NCI-H1092 treated with DMSO at 0.1 percent for 48 hours (cell line): ENCODE measurements at places on chromosomes 7 and 10.

- DNase-seq, result no peak
Measured at GRCh38 chr10:43998021-43998809, 349.5 kb upstream of the ZNF32 start.

- no peak for DNase-seq
Measured at GRCh38 chr7:35695473-35695850, 527 bp upstream of the HERPUD2 start.

DNA sequence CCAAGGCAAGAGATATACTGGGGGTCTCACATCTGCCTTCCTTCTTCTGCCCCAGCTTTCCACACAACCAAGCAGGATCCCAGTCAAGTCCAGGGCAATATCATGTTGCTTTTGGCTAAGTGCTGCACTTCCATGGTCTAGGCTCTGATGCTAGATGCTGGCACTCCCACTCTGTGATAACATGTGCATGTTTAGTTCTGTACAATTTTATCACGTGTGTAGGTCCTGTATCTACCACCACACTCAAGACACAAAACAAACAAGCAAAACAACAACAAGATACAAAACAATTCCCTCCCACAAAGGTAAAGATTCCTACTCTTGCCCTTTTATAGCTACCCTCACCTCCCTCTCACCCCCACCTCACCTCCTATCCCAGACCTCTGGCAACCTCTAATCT, 105.6 kb upstream of the HABP2 start:
- no peak for DNase-seq

DNA sequence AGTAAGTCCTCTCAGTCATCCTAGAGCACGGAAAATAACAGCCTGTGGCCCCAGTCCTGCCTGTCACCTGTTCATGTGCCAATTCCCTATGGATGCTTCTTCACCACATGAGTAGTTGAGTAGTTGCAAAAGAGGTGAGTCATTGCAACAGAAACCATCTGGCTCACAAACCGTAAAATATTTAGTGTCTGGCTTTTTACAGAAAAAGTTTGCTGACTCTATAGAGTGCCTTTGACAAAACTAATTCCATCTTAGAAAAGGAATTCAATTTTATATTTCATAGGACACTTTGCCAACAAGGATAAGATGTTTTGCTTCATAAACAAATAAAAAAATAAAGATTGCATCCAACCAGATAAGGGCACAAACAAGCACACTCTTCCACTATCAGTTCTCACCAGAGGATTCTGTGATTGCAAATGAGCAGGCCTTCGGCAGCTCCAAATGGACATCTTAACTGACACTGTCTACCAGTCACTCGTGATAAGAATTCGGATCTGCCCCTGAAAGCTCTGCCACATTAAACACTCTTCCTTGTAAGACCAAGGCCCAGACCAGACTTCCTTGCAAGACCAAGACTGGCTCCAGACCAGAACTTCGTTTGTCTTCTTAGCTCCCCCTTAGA, 242.7 kb upstream of the SEMA3C start:
- no peak for DNase-seq

- DNase-seq, result no peak
Measured at GRCh38 chr7:132189881-132190280, 386.4 kb downstream of the PLXNA4 start.

DNA sequence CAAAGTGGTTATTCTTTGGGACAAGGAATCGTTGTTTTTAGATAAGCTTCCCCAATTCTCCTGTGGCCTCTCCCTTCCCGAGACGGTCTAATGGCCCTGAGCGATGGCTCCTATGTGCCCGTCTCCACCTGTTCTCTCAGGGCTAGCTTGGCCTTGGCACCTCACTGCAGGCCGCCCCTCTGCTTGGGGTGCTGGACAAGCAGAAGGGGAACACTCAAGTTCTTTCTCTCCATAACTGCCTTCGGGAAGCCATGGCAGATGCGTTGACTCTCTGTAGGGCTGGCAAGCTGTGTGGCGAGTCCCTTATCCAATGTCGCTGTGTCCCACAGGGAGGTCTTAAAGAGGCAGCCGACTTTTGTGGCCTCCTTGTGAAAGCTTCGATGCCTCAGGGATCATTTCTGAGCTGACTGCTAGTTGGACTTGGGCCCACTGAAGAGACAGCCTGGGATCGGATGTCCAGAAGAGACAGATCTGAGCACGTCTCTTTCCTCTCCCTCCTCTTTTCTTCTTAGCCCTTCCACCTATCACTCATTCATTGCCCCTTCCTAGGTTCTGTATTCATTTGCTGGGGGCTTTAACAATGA, 70.8 kb downstream of the GRK5 start:
- no peak for DNase-seq

DNA sequence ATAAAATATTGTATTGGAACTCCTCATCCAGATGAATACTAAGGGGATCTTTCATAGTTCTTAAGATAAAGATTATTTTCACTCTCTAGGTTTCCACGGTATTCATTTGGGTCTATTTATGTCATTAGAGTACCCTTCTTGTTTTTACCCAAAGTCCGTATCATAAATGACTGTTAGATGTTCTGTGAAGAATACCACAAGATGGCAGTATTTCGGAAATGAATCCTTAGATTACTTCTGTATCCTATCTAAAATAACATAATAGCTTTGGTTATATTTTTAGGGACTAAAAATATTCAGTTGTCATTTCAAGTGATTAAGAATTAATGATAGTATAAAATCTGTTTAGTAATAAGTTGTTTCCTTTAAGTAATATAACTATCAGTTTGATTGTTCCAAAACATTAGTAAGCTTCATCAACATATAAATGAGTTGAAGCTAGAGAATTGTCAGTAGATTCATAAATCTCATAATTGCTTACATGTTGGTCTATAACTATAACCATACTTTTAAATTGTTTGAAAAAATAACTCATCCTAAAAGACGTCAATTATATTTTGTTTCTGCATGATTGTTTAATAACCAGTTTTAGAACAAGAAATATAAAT, 337.5 kb upstream of the KCND2 start:
- DNase-seq, result peak; percentile 66

- no peak for DNase-seq
Measured at GRCh38 chr10:98632456-98633150, 185.9 kb upstream of the HPS1 start.

DNA sequence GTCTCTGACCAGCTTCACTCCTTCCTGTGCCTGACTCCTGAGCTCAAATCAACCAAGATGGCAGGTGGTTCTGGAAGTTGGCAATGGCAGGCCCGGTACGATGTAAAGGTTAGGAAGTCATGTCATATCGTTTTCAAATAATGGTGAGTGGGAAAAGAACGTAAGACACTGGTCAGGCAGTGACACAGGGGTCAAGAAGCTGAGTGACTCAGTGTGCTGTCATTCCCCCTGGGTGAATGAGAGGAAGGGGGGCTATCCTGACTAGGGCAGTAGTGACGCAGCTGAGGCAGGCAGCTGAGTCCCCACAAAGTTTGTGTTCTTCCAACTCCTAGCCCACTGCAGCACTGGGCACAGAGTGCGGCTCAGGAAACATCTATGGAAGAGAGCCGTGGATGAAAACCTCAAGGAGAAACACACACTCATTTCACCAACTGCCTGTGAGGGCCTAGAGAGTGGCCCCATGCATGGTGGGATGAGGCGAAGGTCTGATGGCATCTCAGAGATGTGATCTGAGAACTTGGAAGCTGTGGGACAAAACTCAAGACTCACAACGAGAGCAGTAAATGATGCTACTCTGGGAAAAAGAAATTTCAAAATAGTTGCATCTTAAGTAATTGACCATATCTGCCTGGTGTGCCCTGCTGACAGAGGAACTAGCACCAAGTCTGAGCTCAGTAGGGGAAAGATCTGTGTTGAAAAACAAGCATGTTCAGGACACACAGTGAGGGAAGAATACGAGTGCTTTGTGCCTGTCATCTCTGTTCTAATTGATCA, 23.2 kb downstream of the CREB3L2 start:
- DNase-seq, result no peak

DNA sequence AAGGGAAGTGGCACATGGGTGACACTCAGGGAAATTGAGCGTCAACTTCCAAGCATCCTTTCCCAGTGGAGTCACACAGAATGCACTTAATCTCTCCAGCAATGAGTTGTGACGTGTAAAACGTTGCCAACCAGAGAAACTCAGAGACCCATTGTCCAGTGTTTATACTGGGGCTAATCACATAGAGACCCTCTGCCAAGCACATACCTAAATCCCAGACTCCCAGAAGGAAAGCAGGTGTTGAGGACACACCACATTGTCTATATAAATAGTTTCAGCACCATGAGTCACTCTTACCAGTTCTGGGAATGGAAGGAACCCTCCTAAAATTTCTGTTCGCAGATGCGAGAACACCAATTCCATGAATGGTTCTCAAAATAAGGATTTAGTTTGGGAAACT, 76.4 kb upstream of the BET1 start:
- DNase-seq, result no peak

DNA sequence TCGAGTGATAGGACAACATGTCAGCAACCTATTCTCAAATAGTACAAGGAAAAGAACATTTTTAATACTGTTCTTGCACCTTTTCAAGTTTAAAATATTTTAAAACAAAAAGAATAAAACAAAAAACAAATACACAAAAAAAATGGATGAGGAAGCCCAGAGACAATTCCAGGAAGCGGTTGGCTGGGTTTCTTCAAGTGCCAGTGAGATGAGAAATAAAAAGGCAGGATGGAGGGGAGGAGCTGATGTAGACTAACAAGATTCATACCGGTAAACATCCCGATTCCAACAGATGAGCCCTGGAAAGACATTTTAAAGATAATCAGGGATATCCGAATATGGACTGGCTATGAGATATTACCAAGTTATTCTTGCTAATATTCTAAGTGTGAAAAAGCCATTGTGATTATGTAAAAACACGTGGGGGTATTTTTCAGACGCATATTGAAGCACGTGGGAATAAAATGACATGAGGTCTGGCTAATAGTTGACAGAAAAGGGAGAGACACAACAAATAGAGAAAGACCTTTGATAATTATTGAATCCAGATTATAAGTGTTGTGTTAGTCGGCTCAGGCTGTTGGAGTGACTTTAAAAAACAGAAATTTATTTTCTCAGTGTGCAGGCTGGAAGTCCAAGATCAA, 101.3 kb upstream of the LRRC4 start:
- no peak for DNase-seq

DNA sequence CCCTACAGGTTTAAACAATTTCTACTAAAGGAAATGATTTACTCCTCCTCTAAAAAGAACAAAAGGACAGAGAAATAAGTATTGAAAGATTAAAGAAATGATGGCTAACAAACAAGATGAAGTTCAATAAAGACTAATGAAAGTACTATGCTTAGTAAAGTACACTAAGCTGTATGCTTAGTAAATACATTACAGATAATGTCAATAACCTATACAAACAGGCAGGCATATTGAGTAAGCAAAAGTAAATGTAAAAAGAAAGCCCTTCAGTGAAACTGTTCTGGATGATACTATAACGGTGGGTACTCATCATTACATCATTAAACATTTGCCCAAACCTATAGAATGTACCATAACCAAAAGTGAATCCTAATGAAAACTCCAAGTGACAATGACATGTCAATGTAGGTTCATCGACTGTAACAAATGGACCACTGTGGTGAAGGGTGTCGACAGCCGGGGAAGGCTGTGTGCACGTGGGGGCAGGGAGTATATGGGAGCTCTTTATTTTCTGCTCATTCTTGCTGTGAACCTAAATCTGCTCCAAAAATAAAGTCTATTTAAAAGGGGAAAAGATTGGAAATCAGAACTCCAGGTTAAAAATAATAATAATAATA, 34.0 kb downstream of the CYTH3 start:
- DNase-seq, result no peak

- no peak for DNase-seq
Measured at GRCh38 chr7:156383526-156383925, 257.0 kb upstream of the RNF32 start.

DNA sequence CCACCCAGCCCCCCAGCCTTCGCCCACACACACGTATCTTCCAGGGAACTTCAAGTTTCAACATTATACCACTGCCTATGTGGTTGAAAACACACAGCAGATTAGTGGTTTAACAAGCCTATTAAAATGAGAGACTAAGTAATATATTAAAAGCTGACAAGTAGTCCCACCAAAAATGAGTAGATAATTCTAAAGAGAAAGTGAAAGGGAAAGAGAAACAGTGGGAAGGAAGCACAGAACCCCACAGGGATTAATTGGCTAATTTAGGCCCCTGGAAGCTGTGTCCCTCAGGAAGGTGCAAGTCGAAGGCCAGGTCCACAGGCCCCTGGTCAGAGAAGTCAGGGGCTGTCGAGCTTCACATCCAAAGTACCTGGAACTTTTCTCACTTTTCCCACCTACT, 210.5 kb upstream of the YAE1 start:
- DNase-seq, result no peak

- DNase-seq, result no peak
Measured at GRCh38 chr7:128378637-128379036, 17.1 kb upstream of the PRRT4 start.

DNA sequence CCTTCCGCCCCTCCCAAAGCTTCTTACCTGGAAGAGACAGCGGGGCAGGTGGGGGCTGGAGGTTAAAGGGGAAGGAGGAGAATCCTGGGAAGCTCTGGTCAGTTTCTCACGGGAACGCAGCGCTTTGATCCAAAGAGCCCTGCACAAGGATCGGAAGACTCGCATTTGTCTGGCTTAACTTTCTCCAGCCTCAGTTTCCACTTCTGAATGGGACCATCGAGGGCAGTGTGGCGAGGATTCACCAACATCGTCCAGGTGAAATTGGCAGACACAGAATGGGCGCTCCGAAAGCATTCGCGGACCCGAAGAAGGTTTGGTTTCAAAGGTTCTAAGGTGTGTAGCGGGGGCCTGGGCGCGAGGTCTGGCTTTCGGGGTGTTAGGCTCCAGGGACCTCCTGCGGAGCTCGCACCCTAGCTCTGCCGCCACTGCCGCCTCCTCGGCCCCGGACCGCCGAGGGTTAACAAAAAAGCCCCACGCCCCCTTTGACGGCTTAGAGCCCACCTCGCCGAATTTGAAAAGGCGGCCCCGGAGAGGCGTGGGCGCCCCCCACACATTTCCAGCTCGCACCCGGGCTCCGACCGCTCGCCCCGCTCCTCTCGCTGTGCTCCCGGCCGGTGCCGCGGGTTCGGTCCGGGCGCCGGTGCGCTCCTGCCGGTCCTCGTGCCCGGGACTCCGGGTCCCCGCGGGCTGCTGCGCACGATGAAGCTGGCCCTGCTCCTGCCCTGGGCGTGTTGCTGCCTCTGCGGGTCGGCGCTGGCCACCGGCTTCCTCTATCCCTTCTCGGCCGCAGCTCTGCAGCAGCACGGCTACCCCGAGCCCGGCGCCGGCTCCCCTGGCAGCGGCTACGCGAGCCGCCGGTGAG, at the start of gene COL26A1:
COL26A1 (plus strand) TSS at position 542 of the 862 bp plus-strand sequence; CDS start at position 700, 158 bp downstream.
- peak; percentile 25 for DNase-seq

DNA sequence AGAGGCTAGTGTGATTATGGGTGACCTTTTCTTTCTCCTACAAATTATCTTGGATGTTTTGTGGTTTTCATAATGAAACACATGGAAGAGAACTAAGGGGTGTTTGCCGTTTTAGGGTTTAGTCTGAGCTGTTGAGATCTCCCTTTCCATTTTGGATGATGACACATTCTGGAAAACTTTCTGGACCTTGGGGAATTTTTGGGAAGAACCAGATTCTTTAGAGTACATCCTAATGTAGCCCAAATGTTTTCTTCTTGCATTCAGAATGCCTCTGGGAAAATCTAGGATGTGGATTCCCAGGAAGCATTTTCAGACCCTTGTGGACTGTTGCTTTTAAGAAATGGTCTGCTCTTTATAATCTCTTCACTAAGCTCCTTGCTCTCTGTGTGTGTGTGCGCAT, 165.7 kb downstream of the SORCS3 start:
- DNase-seq, result no peak
